ENCODE measurements at places on chromosomes 7 and 10.

- no peaks in the 10 kb centered on the region for H3K36me3 ChIP-seq
- H3K4me3 ChIP-seq, result no peak overlapping the region
- no peak for DNase-seq
- no peaks in the 10 kb centered on the region for H3K27me3 ChIP-seq
Observed at GRCh38 chr7:7318601-7319000, 136.3 kb downstream of the C1GALT1 start.

DNA sequence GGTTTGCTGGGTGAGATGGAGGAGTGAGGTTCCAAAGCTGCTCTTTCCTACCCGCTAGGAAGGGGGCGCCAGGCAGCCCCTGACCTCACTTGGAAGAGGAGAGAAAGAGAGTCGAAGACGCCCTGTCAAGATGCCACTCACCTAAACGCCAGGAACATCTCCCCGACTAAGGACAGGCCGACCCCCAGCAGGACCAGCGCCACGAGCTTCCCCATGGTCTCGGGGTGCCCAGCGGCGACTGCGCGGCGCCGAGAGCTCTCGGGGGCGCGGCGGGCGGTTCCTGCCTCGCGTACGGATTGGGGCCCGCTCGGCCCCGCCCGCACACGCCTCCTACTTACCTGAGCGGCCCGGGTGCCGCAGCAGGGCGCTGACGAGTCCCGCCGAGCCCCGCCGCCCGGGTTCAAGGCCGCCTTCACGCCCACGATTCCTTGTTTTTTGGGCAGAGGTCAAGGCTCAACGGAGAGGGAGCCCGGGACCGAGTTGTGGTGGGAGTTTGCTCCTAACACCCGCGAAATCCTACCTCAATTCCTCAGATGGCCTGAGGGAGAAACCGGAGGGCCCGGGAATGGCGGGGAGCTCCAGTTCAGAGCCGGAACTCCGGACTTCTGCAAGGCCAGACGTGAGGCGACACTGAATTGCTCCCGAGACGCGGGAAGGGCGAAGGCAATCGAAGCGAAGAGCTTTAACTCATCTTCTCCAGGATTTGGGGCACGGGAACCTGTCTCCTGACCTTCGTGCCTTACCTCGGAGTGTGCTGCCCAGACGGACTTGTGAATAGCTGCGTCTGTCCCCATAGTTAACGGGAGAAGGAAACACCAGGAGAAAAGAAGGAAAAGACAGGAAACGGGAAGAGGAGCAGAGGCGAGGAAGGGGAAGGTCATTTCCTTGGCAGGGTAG, at the start of gene PON3:
PON3 (minus strand) TSS at position 240 of the 897 bp plus-strand sequence; CDS start at position 215, 25 bp downstream.
- no peak within 1 kb of the TSS for H3K4me3 ChIP-seq
- no peak for DNase-seq
- no peaks in the 10 kb centered on the region for H3K4me1 ChIP-seq
- H3K27me3 ChIP-seq, result no peaks in the 10 kb centered on the region
- H3K36me3 ChIP-seq, result no peaks in the 10 kb centered on the region

- H3K27ac ChIP-seq, result no peak overlapping the region
- no peaks in the 10 kb centered on the region for H3K36me3 ChIP-seq
- H3K4me1 ChIP-seq, result no peaks in the 10 kb centered on the region
- H3K4me3 ChIP-seq, result no peak overlapping the region
- no peaks in the 10 kb centered on the region for H3K27me3 ChIP-seq
Observed at GRCh38 chr7:115724400-115725056, 306.0 kb downstream of the TFEC start.

GRCh38 chr10:81898518-81898917, 23.5 kb downstream of the NRG3 start:
- no peaks in the 10 kb centered on the region for H3K36me3 ChIP-seq
- H3K27ac ChIP-seq, result no peak overlapping the region
- DNase-seq, result no peak
- H3K4me1 ChIP-seq, result no peaks in the 10 kb centered on the region
- no peaks in the 10 kb centered on the region for H3K27me3 ChIP-seq
- H3K4me3 ChIP-seq, result no peak overlapping the region

- no peaks in the 10 kb centered on the region for H3K36me3 ChIP-seq
- no peaks in the 10 kb centered on the region for H3K27me3 ChIP-seq
- no peak overlapping the region for H3K27ac ChIP-seq
- no peaks in the 10 kb centered on the region for H3K4me1 ChIP-seq
Observed at GRCh38 chr7:91894781-91895480, 14.4 kb upstream of the MTERF1 start.

- no peaks in the 10 kb centered on the region for H3K4me1 ChIP-seq
- no peak overlapping the region for H3K4me3 ChIP-seq
- H3K27me3 ChIP-seq, result no peaks in the 10 kb centered on the region
- DNase-seq, result peak; percentile 31
Observed at GRCh38 chr10:110324201-110324804, 19.6 kb upstream of the SMNDC1 start.

GRCh38 chr10:66071907-66072306, 853.9 kb upstream of the LRRTM3 start:
- H3K27ac ChIP-seq, result no peak overlapping the region
- H3K27me3 ChIP-seq, result no peaks in the 10 kb centered on the region
- no peak overlapping the region for H3K4me3 ChIP-seq
- no peaks in the 10 kb centered on the region for H3K4me1 ChIP-seq
- no peak for DNase-seq

- no peaks in the 10 kb centered on the region for H3K36me3 ChIP-seq
- H3K4me1 ChIP-seq, result peaks cover 13% of the 10 kb centered on the region
- H3K4me3 ChIP-seq, result no peak overlapping the region
- H3K27ac ChIP-seq, result peak overlapping the region; percentile 85
Observed at GRCh38 chr7:46589286-46589685, 668.2 kb upstream of the IGFBP3 start.

DNA sequence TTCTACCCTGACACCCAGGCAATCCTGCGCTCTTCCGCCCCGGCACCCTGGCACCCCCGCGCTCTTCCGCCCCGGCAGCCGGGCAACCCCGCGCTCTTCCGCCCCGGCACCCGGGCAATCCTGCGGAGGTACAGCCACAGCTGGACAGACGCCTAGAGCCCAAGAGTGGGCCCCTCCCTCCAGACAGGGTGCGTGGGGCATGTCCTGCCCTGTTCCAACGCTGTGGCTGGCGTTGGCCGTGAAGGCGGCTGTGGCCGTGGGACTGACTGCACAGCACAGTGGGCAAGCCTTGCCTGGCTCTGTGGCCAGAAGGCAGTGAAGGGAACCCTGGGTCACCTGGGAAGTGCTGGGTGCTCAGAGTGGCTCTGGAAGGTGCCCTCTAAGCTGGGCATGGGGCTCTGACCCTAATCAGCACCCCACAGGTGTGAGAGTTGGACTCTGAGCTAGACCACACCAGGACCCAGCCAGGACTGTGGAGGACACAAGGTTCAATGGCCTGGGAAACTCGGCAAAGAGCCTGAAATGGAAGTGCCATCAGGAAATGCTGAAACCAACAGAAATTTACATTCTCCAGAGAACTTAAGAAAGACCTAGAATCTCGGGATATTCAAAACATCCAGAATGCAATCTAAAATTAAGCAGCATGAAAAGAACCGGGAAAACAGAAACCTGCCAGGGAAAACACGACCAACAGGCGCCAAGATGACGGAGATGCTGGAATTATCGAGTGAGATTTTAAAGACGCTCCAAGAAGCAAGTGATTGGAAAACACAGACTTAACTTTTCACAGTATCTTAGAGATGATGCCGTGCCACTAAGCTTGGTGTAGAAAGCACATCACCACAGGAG, 253.6 kb downstream of the ELFN1 start:
- DNase-seq, result no peak
- H3K27ac ChIP-seq, result no peak overlapping the region
- H3K36me3 ChIP-seq, result no peaks in the 10 kb centered on the region
- no peak overlapping the region for H3K4me3 ChIP-seq
- H3K4me1 ChIP-seq, result no peaks in the 10 kb centered on the region

DNA sequence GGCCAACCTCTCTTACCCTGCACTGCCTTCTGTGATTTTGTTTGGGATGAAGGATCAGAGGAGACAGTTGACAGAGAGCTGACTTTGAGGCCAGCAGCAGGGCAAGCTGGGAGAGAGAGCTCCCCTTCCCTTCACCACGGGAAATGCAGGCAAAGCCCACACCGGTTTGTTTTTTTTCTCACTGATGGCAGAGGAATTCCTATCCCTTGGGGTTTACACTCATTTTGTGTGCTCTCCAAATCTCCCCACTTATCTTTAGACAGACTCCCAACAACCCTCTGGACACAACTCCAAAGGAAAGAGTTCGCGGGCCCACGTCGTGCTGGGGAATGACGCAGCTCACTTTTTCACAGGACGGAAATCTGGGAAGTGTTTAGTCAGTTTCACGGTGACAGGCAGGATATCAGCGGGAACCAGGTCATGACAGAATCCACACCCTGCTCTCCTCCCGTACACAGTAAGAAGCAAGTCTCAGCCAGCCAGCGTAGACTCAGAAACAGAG, 68.3 kb upstream of the FAM171A1 start:
- H3K4me3 ChIP-seq, result no peak overlapping the region
- H3K4me1 ChIP-seq, result no peaks in the 10 kb centered on the region
- no peaks in the 10 kb centered on the region for H3K27me3 ChIP-seq
- peak; percentile 54 for DNase-seq
